ENCODE measurements at places on chromosomes 3 and 15.

DNA sequence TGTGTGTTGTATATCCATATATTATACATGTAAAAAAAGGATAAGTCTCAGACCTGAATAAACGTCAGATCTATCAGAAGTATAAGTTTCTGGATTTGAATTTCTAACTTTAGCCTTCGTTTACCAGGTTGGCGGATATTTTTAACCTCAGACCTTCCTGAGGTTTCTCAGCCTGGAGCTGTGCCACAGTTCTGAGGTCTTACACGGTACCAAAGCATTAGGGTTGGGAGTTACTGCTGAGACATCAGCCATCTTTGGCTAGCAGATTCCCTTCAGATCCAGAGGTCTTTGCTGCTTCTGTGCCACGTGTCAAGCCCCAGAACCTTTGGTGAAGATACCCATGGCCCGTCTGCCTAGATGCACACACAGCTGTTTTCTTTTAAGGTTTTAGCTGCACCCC is 84.7 kb downstream of the PPP2R3A start:
- no peak for DNase-seq

GRCh38 chr3:116270056-116270455 is 175.2 kb downstream of the LSAMP start:
- no peak for DNase-seq

DNA sequence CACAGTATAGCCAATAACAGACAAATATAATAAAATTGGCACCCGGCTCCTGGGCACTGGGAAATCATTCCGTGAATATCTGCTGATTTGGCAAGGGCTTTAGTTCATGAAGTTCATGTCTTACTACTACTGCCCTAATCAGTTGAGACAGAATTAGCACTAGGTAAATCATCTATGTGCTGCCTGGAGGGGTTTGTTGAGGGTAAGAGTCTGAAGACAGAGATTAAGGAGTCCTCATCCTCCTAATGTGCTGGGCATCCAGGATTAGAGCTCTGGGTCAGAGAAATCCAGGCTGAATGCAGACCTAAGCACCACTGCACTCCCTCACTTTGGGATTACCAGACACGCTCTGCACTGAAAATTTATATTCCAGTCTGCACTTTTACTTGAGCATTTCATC is 2.0 kb downstream of the SAMD7 start:
- DNase-seq = no peak

- DNase-seq = no peak
These were observed 568 bp downstream of the SENP2 start for GRCh38 chr3:185586686-185587039.

GRCh38 chr3:159664653-159665052 is 324.0 kb upstream of the IL12A start:
- no peak for DNase-seq

GRCh38 chr3:82114589-82114988 is 353.1 kb upstream of the GBE1 start:
- no peak for DNase-seq

DNA sequence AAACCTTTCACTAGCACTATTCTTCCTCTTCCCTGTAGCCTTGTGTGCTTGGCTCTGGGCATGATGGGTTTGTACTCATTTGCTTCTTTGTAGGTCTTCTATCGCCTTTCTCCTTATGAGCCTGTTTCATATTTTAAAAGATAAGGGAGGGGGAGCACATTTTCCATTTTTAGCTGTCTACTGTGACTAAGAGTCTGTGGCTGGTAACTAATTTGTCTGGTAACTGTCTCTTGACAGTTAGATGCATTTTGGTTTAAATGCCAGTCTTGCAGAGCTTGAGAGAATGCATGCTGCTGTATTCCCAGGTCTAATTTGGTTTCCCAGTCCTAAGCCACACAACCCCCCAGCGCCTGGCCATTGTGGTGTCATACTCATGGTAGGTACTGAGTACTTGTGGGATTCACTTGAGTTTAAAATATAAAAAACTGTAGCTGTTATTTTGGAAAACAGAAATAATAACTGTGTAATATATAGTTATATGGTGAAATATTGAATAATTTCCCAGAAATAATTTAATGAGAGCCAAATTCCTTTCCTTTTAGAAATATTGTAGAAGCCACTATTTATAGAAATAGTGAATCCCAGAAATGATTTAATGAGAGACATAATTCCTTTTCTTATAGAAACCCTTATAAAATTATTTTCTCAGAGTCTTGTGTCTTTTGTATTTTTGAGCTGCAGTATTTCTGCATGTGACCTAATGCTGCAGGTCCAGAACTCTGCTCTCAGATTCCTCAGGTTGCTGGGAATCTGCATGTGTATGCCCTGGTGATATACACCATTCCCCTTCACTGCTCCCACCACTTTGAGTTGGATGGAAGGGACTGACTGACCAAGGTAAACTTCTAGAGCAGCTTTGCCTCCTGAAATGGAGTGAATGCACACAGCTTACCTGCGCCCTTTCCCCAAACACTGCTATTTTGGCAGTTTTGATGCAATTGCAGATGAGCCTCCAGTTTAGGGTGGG is 13.9 kb upstream of the GPR171 start:
- no peak for DNase-seq

- DNase-seq = no peak
These were observed 131.5 kb upstream of the ALCAM start for GRCh38 chr3:105235221-105235620.

- no peak for DNase-seq
These were observed 220.3 kb downstream of the LRRN1 start for GRCh38 chr3:4019501-4019900.

DNA sequence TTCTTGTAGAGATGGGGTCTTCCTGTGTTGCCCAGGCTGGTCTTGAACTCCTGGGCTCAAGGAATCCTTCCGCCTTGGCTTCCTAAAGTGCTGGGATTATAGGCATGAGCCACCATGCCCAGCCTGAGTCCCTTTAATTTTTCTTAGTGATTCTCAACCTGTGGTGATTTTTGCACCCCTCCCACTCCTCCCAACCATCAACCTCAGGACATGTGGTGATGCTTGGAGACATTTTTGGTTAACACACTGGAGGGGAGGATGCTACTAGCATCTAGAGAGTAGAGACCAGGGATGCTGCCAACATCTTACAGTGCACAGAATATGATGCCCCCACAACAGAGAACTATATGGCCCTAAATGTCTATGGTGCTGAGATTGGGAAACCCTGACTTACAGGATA is 83.0 kb upstream of the LMOD3 start:
- no peak for DNase-seq

DNA sequence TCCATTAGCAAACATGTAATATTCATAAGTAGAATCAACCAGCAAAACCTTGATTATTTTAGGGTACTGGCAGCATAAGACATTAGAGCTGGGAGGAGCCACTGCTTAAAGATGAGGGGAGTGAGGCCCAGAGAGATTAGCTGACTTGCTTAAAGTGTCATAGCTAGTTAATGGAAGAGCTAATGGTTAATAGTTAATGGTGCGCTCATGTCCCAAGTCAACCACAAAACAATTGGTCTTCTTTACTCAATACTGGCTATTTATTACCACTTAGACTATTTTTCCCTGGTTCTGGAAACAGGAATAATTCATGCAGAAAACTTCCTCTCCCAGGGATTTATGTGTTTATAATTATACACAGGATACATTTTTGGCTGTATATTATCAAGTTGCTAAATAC is 33.1 kb downstream of the EIF4E3 start:
- DNase-seq = no peak

DNA sequence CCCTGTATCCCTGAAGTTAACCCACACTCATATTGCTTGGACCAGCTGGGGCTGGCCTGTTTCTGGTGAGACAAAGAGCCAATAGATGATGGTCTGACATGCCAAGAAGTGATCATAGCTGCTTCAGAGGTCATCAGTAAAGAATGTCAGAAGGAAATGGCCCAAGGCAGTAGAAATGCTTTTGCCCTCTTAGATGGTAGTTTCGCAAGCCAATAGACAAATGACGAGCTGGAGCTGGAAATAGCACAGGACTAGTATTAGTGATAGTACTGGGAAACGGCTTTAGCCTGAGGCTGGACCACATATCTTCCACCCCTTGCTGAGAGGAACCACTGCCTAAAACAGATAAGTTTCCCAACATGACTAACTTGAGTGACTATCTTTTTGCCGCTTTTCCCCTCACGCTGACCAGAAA is 176.1 kb upstream of the THBS1 start:
- no peak for DNase-seq

- DNase-seq = no peak
These were observed 53.5 kb upstream of the LCTL start for GRCh38 chr15:66619152-66619903.

DNA sequence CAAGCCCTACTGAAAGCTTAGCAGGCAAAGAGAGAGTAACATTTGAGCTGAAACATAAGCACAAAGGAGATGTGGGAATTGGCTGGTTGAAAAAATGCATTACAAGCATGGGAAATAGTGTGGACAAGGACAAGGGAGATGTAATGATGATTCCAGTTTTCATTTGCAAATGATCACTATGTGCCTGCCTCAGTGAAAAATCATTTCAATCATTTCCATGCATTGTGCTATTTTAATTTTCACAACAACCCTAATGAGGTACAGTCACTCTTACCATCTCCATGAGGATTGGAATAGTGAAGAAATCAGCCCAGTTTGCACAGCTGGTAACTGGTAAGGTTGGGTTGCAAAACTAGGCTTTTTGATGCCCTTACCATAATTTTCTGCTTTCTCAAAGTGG is 123.2 kb downstream of the ARNT2 start:
- DNase-seq = no peak

DNA sequence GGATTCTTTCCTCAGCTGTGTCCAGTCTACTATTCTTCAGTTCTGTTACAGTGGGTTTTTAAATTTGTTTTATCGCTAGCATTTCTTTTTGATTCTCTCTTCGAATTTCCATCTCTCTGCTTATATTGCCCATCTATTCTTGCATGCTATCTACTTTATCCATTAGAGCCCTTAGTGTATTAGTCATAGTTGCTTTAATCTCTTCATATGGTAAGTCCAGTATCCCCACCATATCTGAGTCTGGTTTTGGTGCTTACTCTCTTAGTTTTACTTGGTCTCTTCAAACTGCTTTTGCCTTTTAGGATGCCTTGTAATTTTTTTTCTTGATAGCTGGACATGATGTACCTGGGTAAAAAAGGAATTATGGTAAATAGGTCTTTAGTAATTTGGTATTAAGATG is 9.1 kb downstream of the TIMMDC1 start:
- DNase-seq = no peak

GRCh38 chr15:58066042-58066867 is 744 bp upstream of the ALDH1A2 start:
- no peak for DNase-seq

DNA sequence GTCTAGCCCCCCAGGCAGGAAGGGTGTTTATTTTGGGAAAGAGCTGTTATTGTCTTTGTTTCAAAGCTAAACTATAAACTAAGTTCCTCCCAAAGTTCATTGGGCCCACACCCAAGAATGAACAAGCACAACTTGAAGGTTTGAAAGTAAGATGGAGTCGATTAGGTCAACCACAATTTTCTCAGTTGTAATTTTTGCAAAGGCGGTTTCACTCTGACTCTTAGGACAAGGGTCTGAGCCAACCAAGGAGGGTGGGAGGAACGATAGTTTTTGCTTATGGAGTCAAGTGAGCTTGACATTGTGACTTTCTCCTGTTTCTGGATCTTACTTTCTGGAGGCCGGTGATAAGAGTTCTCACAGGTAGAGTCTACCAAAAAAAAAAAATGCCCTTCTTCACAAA is 5.8 kb upstream of the ZNF770 start:
- no peak for DNase-seq

- no peak for DNase-seq
These were observed 401.4 kb downstream of the TBL1XR1 start for GRCh38 chr3:176795891-176796290.

GRCh38 chr3:156803952-156804741 is 22.0 kb upstream of the LEKR1 start:
- DNase-seq = no peak

GRCh38 chr3:190404715-190405114 is 16.8 kb downstream of the CLDN16 start:
- DNase-seq = no peak

DNA sequence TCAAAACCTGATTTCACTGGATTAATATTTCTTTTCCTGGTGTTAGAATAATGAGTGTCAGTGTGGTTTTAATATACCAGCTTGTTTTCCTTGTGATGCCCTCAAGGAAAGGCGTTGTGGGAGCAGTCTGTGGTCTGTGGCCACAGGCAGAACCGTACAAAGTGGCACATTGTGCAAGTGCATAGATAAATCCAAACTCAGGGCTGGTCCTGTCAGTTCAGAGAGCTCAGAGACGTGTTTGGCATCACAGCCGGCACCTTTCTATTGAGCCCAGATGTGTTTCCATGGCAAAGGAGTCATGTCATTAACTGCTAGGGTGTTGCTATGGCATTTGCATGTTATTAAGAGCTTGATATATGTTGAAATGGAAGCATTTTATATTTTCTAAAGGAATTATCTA is 289.9 kb upstream of the RASGRP1 start:
- DNase-seq = no peak

- DNase-seq = no peak
These were observed 27.0 kb upstream of the PRR23E start for GRCh38 chr3:127165694-127166485.

- DNase-seq = no peak
These were observed 65.4 kb downstream of the FOXP1 start for GRCh38 chr3:71518089-71518488.

- DNase-seq = no peak
These were observed 96.2 kb upstream of the KCNMB2 start for GRCh38 chr3:178440043-178440442.

GRCh38 chr15:38076786-38077185 is 142.3 kb downstream of the TMCO5A start:
- no peak for DNase-seq

Data from KG1 (cell line).